Naive thymus-derived CD4-positive, alpha-beta T cell (primary cell): ENCODE measurements at places on chromosomes 3 and 15. TPM values are rescaled to one million over a fixed set of nuclear protein-coding genes. Genes with fewer than 3 reads are reported as not detected.
A peak's percentile ranks its signal among the peaks of the same experiment; 100 is the strongest.

GRCh38 chr15:41530363-41530956 lies 13.6 kb downstream of the RPAP1 start:
- no peak for DNase-seq

DNA sequence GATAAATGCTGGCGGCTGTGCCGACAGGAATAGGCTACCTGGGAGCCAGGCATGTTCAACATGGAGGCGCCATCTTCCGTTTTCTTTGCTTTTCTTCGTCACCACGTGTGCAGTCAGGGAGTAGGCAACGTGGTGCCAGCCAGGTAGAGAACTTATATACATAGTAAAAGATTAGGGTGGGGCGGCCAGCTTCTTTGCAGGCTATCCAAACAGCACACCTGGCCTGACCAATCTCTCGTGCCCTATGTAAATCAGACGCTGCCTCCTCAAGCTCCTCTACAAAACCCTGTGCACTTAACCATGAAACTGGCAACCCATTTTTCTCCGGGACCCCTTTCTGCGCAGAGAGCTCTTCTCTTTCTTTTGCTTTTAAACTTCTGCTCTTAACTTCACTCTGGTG lies 28.6 kb upstream of the OR5K4 start:
- no peak for DNase-seq

The SKOR1 gene
- not detected for polyA plus RNA-seq

GRCh38 chr3:152236716-152237115 lies 32.0 kb upstream of the MBNL1 start:
- DNase-seq, result no peak

DNA sequence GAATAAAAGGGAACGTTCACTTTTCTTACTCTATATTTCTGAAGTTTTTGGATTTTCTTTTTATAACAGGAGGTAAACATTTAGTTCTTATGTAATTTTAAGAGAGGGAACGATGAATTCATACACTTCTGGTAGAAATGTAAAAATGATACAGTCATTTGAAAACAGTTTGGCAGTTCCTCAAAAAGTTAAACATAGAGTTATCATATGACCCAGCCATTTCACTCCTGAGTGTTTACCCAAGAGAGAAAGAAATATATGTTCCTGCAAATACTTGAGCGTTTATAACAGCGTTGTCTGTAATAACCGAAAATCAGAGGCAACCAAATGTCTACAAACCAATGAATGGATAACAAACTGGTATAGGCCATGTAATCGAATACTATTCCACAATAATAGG lies 20.8 kb upstream of the CCR9 start:
- no peak for DNase-seq

The SMAD3 gene
- polyA plus RNA-seq, result 4.0 TPM

The CLSTN2 gene
- polyA plus RNA-seq, result not detected

- DNase-seq, result peak; percentile 30
Measured at GRCh38 chr15:72472992-72473610, 1.0 kb upstream of the ARIH1 start.

The NEK11 gene
- polyA plus RNA-seq, result 1.5 TPM

The BFSP2 gene
- polyA plus RNA-seq, result 0.72 TPM

DNA sequence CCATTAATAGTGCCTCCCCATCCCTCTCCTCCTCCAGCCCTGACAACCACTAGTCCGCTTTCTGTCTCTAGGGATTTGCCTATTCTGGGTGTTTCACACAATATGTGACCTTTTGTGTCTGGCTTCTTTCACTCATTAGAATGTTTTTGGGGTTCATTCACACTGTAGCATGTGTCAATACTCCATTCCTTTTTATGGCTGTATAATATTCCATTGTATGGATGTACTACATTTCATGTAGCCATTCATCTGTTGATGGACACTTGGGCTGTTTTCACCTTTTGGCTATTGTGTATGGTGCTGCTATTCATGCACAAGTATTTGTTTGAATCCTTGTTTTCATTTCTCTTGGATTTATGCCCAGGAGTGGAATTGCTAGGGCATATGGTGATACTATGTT lies 16.5 kb downstream of the GRK7 start:
- DNase-seq, result no peak

DNA sequence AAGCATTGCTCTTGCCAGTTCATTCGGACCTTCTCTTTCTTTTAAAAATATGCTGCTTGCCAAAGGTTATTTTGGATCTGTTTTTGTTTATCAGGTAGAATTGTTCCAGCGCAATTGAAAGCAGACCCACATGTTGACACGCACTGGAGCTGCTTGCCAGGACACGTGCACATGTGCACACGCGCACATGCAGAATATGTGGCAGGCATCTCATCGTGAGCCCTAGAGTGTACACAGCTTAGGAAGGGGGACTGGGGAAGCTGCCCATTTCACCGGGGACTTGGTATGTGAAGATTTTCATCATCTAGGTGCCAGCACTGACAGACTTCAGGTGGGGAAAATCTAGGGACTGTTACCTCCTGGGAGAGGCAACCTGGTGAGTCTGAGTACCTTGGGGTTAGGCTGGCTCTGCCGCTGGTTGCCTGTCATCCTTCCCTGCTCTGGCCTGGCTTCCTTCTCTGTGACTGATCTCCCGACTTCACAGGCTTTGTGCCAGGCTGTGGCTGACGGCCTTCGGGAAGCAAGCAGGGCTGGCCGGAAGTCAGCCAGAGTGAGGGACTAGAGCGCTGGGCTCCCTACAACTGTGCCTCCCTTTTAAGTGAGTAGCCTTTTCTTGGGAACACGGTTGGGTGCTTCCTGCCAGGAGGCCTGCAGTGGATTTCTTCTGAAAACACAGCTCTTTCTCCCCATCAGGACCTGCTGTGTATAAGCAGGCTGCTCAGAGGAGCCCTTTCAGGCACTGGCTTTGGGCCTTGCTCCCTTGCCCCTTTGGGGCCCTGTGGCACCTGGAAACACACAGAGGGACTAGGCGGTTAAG lies 129.3 kb downstream of the EEFSEC start:
- DNase-seq, result no peak

DNA sequence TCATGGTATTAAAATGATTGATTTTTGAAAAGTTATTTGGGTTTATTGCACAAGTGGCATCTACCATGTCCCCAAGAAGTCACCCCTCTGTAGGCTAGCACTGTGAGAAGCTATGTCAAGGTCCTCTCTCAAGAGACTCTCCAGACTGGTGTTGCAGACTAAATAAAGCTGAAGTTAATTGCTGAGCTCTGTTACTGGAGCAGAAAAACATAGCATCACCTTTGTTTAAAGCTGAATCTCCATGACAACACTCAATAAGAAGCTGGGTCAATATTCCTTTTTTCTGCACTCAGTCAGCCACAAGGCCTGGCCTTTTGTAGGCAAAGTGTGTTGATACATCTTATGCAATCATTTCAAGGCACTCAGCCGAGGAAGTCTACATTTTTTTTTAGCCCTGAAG lies 806.6 kb upstream of the LMCD1 start:
- DNase-seq, result no peak

DNA sequence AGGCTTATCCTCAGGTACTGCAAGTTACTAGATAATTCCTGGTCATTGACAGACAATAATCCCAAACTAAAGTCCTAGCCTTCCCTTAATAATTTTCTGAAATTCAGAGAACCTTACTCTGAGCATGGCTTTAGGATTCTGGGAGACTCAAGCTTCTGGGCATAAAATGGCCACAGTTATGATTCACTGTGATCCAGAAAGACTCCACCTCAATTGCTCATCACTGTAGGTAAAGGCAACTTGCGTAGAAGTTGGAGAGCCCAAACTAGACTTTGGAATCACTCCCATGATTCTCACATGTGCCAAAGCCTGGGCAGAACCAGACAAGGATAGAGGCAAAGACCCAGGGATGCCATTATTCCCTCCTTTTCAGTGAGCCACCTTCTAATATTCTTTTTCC lies 195.3 kb downstream of the OSBPL10 start:
- DNase-seq, result no peak
